ENCODE measurements at places on chromosomes 16 and 17. TPM values are rescaled to one million over a fixed set of nuclear protein-coding genes. Genes with fewer than 3 reads are reported as not detected.

PHF23 gene
- 34.9 TPM for total RNA-seq

HS3ST3A1 gene
- total RNA-seq = 0.98 TPM

DNA sequence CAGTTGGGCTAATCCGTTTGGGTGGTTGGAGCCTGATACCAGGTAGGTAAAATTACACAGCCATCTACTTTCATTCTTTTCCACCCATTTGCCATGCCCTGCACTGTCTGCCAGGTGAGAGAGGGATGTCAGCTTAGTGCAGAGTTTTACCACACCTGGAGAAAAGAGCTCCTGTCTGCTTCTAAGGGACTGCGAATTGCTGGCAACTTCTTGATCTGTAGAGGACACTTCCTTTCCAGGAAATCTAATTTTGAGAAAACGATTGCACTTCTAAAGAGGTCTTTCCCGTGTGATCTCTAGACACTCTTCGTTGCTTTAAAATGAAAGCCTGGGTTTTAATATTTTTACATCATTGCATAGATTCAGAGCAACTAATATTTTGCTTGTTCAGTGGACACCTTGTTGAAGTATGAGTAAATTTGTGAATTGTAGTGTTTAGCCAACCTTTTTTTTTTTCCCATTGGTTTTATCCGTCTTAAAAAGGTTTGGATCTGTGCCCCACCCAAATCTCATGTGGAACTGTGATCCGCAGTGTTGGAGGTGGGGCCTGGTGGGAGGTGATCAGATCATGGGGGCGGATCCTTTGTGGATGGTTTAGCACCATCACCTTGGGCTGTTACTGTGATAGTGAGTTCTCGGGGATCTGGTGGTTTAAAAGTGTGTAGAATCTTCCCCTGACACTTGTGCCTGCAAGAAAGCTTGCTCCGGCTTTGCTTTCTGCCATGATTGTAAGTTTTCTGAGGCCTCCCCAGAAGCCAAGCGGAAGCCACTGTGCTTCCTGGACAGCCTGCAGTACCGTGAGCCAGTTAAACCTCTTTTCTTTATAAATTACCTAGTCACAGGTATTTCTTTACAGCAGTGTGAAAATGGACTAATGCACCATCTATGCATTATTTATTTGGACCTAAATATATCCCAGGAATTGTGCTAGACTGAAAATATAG is 104.6 kb downstream of the PRKCA start:
- DNase-seq = no peak
- no peaks in the 10 kb centered on the region for H3K4me1 ChIP-seq
- H3K27me3 ChIP-seq = no peaks in the 10 kb centered on the region
- H3K4me3 ChIP-seq = no peak overlapping the region
- no peaks in the 10 kb centered on the region for H3K36me3 ChIP-seq
- no peak overlapping the region for H3K27ac ChIP-seq

- H3K27ac ChIP-seq = peak overlapping the region; percentile 67
- H3K4me3 ChIP-seq = no peak overlapping the region
- peaks cover 17% of the 10 kb centered on the region for H3K4me1 ChIP-seq
- no peaks in the 10 kb centered on the region for H3K27me3 ChIP-seq
Observed at GRCh38 chr17:81365601-81366585, 29.4 kb upstream of the BAHCC1 start.

- no peaks in the 10 kb centered on the region for H3K36me3 ChIP-seq
- peaks cover 16% of the 10 kb centered on the region for H3K27me3 ChIP-seq
- no peak overlapping the region for H3K4me3 ChIP-seq
- no peak overlapping the region for H3K27ac ChIP-seq
- DNase-seq = peak; percentile 61
- H3K4me1 ChIP-seq = peaks cover 34% of the 10 kb centered on the region
Observed at GRCh38 chr17:60139438-60140285, 10.1 kb upstream of the CA4 start.

GRCh38 chr17:32185875-32186274 is 43.6 kb downstream of the RHOT1 start:
- no peak overlapping the region for H3K4me3 ChIP-seq
- H3K27ac ChIP-seq = no peak overlapping the region
- peaks cover 19% of the 10 kb centered on the region for H3K4me1 ChIP-seq
- DNase-seq = no peak

- peaks cover 44% of the 10 kb centered on the region for H3K4me1 ChIP-seq
- peak; percentile 91 for DNase-seq
- peak overlapping the region; percentile 99 for H3K27ac ChIP-seq
- no peaks in the 10 kb centered on the region for H3K27me3 ChIP-seq
- no peak overlapping the region for H3K4me3 ChIP-seq
Observed at GRCh38 chr17:28747051-28747691, 3.4 kb downstream of the TRAF4 start.

- H3K4me3 ChIP-seq = no peak overlapping the region
- no peaks in the 10 kb centered on the region for H3K4me1 ChIP-seq
- no peaks in the 10 kb centered on the region for H3K36me3 ChIP-seq
- peak overlapping the region; percentile 23 for H3K27ac ChIP-seq
- H3K27me3 ChIP-seq = no peaks in the 10 kb centered on the region
- no peak for DNase-seq
Observed at GRCh38 chr16:86244158-86244557, 266.2 kb upstream of the FOXF1 start.

DNA sequence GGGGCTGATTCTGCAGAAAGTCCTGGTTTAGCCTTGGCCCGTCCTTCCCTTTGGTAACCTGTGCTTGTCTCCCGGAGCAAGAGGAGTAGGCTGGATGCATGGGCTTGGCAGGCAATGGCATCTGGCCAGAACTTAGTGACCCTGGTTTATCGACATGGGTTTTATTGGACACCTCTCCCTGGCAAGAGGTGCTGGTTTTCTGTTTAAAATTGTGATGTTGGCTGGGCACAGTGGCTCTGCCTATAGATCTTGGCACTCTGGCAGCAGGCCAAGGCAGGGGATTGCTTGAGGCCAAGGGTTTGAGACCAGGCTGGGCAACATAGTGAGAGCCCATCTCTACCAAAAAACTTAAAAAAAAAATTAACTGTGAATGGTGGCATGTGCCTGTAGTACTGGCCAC is 31.2 kb downstream of the SLC12A3 start:
- no peak overlapping the region for H3K4me3 ChIP-seq
- H3K4me1 ChIP-seq = no peaks in the 10 kb centered on the region
- no peak overlapping the region for H3K27ac ChIP-seq
- no peaks in the 10 kb centered on the region for H3K36me3 ChIP-seq
- H3K27me3 ChIP-seq = no peaks in the 10 kb centered on the region

GRCh38 chr17:61306003-61306402 is 93.6 kb upstream of the TBX2 start:
- H3K4me1 ChIP-seq = peaks cover 9% of the 10 kb centered on the region
- no peaks in the 10 kb centered on the region for H3K36me3 ChIP-seq
- H3K27ac ChIP-seq = no peak overlapping the region
- H3K27me3 ChIP-seq = no peaks in the 10 kb centered on the region
- no peak overlapping the region for H3K4me3 ChIP-seq
- DNase-seq = no peak

- H3K4me3 ChIP-seq = peak within 1 kb of the TSS; percentile 67
- H3K36me3 ChIP-seq = no peaks in the 10 kb centered on the region
- peak within 1 kb of the TSS; percentile 98 for H3K27ac ChIP-seq
- no peaks in the 10 kb centered on the region for H3K27me3 ChIP-seq
Observed at GRCh38 chr17:47253541-47254402, at the start of gene ITGB3. ITGB3 (plus strand) TSS chr17:47253827; CDS start chr17:47253862, 35 bp downstream.

- no peaks in the 10 kb centered on the region for H3K4me1 ChIP-seq
- H3K4me3 ChIP-seq = no peak overlapping the region
- H3K27me3 ChIP-seq = no peaks in the 10 kb centered on the region
- no peaks in the 10 kb centered on the region for H3K36me3 ChIP-seq
- DNase-seq = no peak
- no peak overlapping the region for H3K27ac ChIP-seq
Observed at GRCh38 chr16:75860326-75861053, 134.2 kb upstream of the CPHXL start.

Data from thyroid gland (tissue), 4 donors.